ENCODE measurements at places on chromosomes 11 and 22. TPM values are rescaled to one million over a fixed set of nuclear protein-coding genes. Genes with fewer than 3 reads are reported as not detected.
A peak's percentile ranks its signal among the peaks of the same experiment; 100 is the strongest.

The DSCAML1 gene
- not detected for total RNA-seq

The C11orf87 gene
- total RNA-seq: 0.05 TPM

The CARD18 gene
- total RNA-seq: not detected

The SLC22A24 gene
- not detected for total RNA-seq

The SLC22A8 gene
- total RNA-seq: not detected

DNA sequence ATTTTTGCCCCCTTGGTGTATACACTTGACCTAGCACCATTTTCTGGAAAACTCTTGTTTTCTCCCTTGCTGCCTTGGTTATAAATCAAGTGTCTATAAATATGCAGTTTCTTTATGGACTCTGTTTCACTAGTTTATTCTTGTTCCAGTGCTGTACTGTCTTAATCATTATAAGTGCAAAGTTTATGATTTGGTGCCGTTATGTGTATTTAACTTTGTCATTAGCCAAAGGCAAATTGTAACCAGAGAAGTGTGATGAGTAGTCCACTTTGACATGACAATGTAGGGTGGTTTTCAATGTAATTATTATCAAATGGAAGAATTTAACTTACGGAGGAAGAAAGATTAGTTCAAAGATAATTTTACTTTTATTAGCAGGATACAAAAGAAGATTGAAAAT is 40.3 kb downstream of the SPECC1L start:
- no peaks in the 10 kb centered on the region for H3K4me1 ChIP-seq
- H3K4me3 ChIP-seq: no peak overlapping the region
- H3K27ac ChIP-seq: no peak overlapping the region
- no peaks in the 10 kb centered on the region for H3K27me3 ChIP-seq

DNA sequence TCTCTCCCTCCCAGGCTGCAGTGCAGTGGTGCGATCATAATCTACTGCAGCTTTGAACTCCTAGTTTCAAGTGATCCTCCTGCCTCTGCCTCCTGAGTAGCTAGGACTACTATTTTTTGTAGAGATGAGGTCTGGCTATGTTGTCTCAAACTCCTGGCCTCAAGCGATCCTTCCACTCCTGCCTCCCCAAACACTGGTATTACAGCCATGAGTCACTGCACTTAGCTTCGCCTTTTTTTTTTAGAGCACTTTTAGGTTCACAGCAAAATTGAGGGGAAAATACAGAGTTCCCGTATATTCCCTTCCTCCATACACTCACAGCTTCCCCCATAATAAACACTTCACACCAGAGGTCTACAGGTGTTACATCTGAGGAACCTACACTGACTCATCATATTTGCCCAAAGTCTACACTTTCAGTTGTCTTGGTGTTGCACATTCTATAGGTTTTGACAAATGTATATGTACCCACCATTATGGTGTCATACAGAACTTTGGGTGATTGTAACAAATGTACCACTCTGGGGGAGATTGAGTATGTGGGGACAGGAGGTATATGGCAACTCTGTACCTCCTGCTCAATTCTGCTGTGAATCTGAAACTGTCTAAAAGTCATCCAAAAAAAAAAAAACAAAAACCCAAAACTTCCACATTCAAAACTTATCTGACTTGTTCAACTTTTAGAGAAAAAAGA is 11.3 kb upstream of the SLC37A4 start:
- H3K27me3 ChIP-seq: no peaks in the 10 kb centered on the region
- no peak for DNase-seq
- no peak overlapping the region for H3K27ac ChIP-seq
- no peak overlapping the region for H3K4me3 ChIP-seq
- peaks cover 6% of the 10 kb centered on the region for H3K36me3 ChIP-seq
- no peaks in the 10 kb centered on the region for H3K4me1 ChIP-seq

GRCh38 chr11:111448831-111449557 is 63.2 kb downstream of the BTG4 start:
- H3K27me3 ChIP-seq: no peaks in the 10 kb centered on the region
- H3K4me1 ChIP-seq: no peaks in the 10 kb centered on the region
- no peak for DNase-seq
- H3K4me3 ChIP-seq: no peak overlapping the region
- no peak overlapping the region for H3K27ac ChIP-seq

- DNase-seq: no peak
- H3K36me3 ChIP-seq: no peaks in the 10 kb centered on the region
- H3K27me3 ChIP-seq: no peaks in the 10 kb centered on the region
- no peak overlapping the region for H3K27ac ChIP-seq
These were observed 717.9 kb upstream of the LUZP2 start for GRCh38 chr11:23778971-23779370.

DNA sequence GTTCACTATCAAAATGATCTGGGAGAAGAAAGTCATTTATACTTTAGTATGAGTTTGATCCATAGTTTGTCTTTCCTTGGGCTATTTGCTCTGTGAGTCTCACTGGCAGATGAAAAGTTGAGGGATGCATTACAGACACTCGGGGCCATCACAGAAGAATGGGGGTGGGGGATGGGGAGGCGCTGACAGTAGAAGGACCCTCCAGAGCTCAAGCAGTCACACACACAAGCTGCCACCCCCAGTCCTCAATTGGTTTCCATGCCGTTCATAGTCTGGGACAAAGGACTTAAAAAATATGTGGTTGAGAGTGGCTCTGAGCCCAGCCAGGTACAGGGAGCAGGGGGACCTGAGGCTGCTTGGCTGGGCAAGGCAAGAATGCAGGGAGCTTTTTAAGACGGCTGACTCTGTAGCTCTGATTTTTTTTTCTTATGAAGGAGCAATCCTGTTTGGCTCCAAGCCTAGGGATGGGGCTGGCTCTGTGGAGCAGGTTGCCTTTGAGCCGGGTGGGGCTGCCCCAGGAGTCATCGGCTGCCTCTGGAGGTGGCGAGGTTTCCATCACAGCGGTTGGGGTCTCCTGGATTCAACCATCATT is 13.3 kb upstream of the ANO1 start:
- no peak for DNase-seq
- no peaks in the 10 kb centered on the region for H3K36me3 ChIP-seq
- no peak overlapping the region for H3K27ac ChIP-seq
- H3K4me3 ChIP-seq: no peak overlapping the region
- H3K4me1 ChIP-seq: peaks cover 41% of the 10 kb centered on the region

DNA sequence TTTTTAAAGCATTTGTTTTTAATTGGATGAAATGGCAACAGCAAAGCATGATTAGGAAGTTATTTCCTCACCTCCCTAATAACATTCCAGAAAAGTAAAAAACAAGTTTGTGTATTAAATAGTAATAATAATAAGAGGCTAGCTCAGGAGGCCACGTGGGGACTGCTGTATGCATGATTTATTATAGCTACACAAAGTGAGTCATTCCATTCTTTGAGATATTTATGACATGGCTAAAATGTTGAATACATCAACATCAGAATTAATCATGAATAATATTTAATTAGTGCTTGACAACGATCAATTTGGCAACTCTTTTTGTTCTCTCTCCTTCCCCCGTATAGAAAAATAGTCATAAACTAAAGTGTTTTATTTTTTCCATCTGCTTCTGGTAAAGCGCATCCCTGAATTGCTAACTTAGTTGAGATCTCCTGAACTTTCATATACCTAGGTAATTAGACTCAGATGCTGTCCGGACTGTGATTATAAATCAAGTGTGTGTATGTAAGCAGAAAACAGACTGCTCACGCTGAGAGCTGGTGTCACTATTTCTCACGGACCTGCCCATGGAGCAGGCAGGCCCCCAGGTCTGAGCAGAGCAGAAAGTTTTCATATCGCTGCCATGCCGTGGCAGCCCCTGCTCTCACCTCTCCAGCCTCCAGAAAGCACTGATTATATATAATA is 125.7 kb downstream of the WT1 start:
- H3K4me1 ChIP-seq: peaks cover 11% of the 10 kb centered on the region
- H3K36me3 ChIP-seq: no peaks in the 10 kb centered on the region
- H3K27me3 ChIP-seq: no peaks in the 10 kb centered on the region
- H3K27ac ChIP-seq: no peak overlapping the region

- no peaks in the 10 kb centered on the region for H3K36me3 ChIP-seq
- no peak for DNase-seq
- no peak overlapping the region for H3K4me3 ChIP-seq
- no peak overlapping the region for H3K27ac ChIP-seq
- peaks cover 3% of the 10 kb centered on the region for H3K27me3 ChIP-seq
- no peaks in the 10 kb centered on the region for H3K4me1 ChIP-seq
These were observed 186.0 kb upstream of the SOX6 start for GRCh38 chr11:16542353-16542752.

DNA sequence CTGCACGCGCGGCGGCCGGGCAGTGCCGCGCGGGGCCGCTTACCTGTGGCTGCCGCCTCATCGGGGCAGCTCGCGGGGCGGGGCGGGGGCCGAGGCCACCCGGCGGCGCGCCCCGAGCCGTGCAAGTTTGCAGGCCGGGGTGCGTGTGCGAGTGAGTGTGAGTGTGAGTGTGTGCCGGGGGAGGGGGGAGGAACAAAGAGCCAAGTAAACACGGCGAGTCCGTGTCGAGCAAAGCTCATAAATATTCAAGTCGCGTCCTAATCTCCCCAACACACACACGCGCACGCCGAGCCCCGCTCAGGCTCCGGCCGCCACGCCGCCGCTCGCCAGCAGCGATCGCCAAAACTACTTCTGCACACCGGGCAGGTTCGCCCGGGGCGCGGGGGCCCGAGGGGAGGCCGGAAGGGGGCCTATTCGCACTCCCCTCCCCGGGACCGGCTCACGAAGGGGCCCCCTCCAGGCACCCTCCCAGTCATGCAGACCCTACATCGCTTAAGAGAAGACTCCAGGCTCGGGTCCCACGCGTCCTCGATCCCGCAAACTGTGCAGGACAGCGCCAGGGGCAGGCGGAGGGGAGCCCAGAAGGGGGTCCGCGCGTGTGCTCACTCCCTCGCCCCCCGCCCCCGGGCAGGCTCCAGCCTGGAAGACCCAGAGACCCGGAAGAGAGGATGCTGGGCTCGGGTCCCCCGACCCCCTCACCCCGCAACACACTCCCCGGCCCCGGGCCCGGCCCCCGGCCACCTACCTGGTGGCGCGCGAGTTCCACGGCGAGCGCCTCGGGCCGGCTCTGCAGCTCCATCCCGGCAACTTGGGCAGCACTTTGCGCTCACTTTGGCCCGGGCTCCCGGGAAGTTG is 827 bp downstream of the PHF21B start:
- H3K36me3 ChIP-seq: no peaks in the 10 kb centered on the region
- no peak overlapping the region for H3K4me3 ChIP-seq
- DNase-seq: no peak
- no peaks in the 10 kb centered on the region for H3K4me1 ChIP-seq
- no peak overlapping the region for H3K27ac ChIP-seq
- 0 out of 2 replicates have a peak, but pooled peaks cover 4% of the 10 kb centered on the region for H3K27me3 ChIP-seq

- no peak overlapping the region for H3K27ac ChIP-seq
- H3K36me3 ChIP-seq: no peaks in the 10 kb centered on the region
- H3K27me3 ChIP-seq: no peaks in the 10 kb centered on the region
- H3K4me1 ChIP-seq: no peaks in the 10 kb centered on the region
These were observed 32.0 kb downstream of the EXPH5 start for GRCh38 chr11:108561535-108561991.

DNA sequence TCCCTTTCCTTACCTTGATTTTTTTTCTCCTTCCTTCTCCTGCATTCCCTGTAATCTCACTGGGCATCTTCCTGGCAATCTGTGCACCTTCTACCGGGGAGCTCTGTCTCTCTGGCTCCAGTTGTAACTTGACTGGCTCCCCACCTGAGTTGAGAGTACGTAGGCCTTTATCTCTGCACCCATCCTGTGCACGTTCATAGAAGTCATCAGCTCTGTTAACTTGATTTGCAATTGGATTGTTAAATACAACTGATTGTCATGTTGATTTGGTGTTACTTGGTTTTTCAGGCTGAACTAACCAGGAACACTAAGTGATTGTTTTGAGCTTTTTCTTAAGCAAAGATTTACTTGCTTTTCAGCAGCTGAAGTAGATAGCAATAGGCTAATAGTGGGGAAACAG is 11.8 kb downstream of the SWAP70 start:
- H3K36me3 ChIP-seq: no peaks in the 10 kb centered on the region
- no peaks in the 10 kb centered on the region for H3K27me3 ChIP-seq
- H3K4me1 ChIP-seq: no peaks in the 10 kb centered on the region
- H3K4me3 ChIP-seq: no peak overlapping the region
- H3K27ac ChIP-seq: no peak overlapping the region
- no peak for DNase-seq

GRCh38 chr11:43546561-43547429 is 133.7 kb upstream of the HSD17B12 start:
- H3K4me1 ChIP-seq: no peaks in the 10 kb centered on the region
- no peak overlapping the region for H3K27ac ChIP-seq
- H3K4me3 ChIP-seq: no peak overlapping the region
- no peak for DNase-seq

DNA sequence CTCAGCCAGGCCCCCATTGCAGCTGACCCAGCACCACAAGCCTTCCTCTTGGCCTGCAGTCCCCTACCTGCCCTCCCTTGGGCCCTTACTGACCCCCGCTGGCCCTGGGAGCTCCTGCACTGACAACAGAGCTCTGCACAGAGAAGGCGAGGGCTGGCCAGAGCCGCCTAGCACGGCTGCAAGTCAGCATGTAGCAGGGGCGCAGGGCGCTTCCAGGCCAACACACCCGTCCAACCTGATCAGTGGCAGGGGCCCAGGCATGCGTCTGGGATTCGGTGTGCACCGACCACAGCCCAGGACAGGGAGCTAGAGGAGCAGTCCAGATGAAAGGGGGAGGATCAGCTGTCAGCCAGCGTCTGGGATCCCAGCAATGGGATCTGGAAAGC is 7.6 kb downstream of the WNT7B start:
- no peak for DNase-seq
- H3K27ac ChIP-seq: peak overlapping the region; percentile 60
- peak overlapping the region; percentile 13 for H3K4me3 ChIP-seq
- no peaks in the 10 kb centered on the region for H3K36me3 ChIP-seq
- H3K27me3 ChIP-seq: no peaks in the 10 kb centered on the region
- peaks cover 22% of the 10 kb centered on the region for H3K4me1 ChIP-seq

DNA sequence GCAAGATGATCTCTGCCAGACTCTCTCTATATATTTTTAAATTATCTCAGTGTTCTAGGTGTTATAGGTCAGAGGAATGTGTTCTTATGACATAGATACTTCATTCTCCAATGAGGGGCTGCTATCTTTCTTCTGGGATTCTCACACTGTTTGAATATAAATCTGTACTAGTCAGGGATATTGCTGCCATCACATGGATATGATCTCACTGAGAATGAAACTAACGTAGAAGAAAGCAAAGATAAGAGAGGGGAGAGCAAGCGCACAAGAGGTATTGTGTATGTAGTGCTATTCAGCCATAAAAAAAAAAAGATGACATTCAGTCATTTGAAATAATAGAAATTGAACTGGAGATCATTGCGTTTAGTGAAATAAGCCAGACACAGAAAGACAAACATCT is 42.2 kb upstream of the SLC36A4 start:
- no peak overlapping the region for H3K27ac ChIP-seq
- no peak for DNase-seq
- no peaks in the 10 kb centered on the region for H3K4me1 ChIP-seq
- H3K27me3 ChIP-seq: peaks cover 21% of the 10 kb centered on the region
- no peaks in the 10 kb centered on the region for H3K36me3 ChIP-seq

DNA sequence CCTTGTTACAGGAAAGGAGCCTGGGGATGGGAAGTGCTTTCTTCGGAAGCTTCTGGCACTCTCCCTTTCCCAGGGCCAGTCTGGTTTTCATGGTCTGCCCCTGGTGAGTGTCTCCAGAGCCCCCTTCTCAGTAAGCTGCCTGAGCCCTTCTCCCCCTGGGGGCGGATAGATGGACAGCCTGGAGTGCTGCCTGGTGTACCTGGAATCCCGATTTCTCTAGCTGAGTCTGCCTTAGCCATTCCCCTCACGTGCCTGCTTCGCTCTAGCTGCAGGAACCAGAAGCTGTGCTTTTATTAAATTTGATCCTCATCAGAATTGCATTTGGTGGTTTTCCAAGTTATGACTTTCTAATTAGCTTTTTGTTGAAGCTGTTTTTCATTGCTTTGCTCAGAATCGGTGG is 152.9 kb upstream of the NAV2 start:
- peaks cover 15% of the 10 kb centered on the region for H3K27me3 ChIP-seq
- H3K36me3 ChIP-seq: no peaks in the 10 kb centered on the region
- H3K4me1 ChIP-seq: peaks cover 6% of the 10 kb centered on the region
- H3K27ac ChIP-seq: no peak overlapping the region

Measured in HCT116 (cell line).